Uterus (tissue), 4 donors: ENCODE measurements at places on chromosomes 12 and 14. TPM values are rescaled to one million over a fixed set of nuclear protein-coding genes. Genes with fewer than 3 reads are reported as not detected.

DNA sequence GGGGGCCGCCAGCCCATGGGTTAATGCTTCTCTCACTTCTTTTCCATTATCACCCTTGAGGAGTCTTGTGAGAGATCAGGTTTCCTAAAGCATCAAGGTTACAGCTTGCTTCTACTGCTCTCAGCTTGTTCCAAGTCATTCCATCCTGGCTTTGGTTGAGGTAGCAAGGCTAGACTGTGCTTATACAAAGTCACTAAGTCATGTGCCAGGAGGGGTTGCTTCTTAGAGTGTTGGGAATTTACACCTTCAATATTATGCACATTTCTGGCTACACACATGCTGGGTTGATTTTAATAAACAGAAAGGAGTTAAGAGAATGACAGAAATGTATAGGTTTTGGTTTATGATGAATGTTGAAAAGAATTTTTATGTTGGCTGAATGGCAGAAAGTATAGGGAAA lies 21.8 kb downstream of the IFT43 start:
- no peak for DNase-seq

- DNase-seq: no peak
Measured at GRCh38 chr14:89374908-89375307, 42.1 kb downstream of the FOXN3 start.

DNA sequence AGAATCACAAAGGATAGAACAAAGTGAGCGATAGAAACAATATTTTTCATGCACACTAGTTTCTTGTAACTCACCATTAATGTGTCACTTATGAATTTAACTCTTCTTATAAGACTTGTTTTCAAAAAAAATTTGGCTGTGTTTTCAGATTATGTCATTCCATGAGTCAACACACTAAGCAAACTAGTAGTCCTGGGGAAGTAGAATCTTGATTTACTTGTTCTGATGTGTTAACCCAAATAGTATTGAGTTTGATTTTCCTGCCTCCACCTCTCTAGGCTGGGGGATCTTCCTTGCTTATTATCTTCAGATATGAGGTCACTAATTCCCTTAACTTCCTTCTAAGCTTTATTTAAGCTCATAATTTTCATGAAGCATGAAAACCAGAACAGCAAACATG lies 151.0 kb upstream of the SEL1L start:
- DNase-seq: no peak

DNA sequence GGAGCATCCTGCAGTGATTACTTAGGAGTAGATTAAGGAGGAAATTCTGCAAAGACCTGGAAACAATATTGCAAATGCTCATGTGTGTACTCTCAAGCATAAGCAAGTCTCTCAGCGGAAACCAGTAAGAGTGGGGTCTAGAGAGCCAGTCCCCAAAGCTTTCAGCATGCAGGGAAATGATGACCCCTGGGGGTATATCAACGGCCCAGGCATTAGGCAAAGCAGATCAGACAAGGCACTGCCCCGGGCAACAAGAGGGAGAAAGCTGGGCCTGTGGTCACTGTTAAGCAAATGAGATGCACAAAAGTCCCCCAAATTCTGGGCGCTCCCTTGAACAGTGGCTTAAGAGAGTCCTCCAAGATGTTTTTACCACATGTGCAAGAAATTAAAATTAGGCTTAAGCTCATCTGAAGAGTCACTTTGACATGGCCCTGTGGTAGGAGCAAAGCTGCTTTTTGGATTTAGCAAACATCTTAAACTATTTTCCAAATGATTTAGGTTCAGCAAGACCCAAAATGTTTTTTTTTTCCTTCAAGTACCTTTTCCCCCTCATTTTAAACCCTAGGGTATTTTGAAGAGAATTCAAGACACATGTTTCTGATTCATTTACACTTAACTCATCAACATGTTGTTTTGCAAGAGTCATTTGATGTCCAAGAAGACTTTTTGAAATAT lies 457.1 kb upstream of the TBX3 start:
- DNase-seq: no peak

The ASPG gene
- total RNA-seq: 0.51 TPM
